ENCODE measurements at places on chromosomes 16 and 17.

- DNase-seq: no peak
These were observed 571 bp downstream of the PRSS33 start for GRCh38 chr16:2786826-2787151.

- peak; percentile 77 for DNase-seq
These were observed 15.9 kb upstream of the FBXO47 start for GRCh38 chr17:38982858-38983746.

DNA sequence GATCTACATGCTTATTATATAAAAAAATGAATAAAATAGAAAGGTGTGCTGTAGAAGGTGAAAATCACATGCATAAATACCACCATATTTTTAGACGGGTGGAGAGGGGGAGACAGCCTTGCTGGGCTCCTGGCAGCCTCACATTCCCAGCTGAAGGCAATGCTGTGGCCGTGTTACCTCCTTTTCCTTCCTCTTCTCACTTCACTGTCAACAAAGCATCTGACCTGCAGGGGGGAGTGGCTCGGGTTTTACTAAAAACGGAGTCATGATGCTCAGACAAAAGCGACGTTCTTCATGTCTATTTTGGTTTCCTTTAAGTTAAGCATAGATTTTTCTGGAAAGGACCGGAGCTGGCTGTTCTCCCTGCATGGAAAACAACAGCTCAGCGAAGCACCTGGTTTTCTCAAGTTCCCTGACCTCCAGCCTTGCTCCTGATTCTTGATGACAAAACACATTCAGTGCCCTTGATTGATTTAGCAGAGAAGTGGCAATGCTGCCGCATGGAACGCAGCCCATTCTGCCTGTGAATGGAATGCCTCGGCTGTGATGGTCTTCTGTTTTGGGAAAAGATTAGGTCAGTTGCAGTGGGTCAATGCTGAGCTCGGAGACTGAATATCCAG, 5.5 kb upstream of the RPTOR start:
- DNase-seq: no peak

DNA sequence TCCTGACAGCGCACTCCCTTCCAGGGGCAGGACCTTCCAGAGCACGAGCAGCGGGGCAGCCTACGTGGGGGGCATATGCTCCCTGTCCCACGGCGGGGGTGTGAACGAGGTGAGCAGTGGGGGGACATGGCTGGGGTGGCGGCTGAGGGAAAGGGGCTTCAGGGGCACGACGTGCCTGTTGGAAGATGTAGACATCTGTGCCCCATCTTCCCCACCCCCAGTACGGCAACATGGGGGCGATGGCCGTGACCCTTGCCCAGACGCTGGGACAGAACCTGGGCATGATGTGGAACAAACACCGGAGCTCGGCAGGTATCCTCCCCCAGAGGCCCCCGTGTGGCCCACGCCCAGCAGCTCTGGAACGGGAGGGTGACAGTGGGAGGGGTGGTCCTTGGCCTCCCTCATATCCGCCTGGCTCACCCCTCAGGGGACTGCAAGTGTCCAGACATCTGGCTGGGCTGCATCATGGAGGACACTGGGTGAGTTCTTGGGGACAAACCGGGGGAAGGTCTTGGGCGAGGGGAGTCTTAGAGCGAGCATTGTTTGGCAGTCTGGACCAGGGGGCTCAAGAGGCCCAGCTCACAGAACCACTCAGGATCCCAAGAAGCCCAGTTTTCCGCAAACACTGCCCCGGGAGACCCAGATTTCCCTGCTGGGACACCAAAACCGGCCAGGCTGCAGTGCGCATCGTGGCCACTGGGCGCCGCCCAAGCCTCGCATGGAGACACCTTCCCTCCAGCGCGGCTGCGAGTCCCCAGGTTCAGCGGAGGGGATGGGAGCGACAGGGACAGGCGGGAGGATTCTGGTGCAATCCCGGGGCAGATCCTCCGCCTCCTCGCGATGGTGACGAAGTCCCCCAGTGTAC, 15.7 kb downstream of the ADAM11 start:
- peak; percentile 83 for DNase-seq

GRCh38 chr16:51939378-51939871, 607.5 kb downstream of the TOX3 start:
- DNase-seq: no peak

GRCh38 chr17:33628500-33629346, 335.6 kb upstream of the ASIC2 start:
- DNase-seq: no peak

GRCh38 chr17:82098939-82099763, 1.1 kb upstream of the FASN start:
- no peak for DNase-seq

DNA sequence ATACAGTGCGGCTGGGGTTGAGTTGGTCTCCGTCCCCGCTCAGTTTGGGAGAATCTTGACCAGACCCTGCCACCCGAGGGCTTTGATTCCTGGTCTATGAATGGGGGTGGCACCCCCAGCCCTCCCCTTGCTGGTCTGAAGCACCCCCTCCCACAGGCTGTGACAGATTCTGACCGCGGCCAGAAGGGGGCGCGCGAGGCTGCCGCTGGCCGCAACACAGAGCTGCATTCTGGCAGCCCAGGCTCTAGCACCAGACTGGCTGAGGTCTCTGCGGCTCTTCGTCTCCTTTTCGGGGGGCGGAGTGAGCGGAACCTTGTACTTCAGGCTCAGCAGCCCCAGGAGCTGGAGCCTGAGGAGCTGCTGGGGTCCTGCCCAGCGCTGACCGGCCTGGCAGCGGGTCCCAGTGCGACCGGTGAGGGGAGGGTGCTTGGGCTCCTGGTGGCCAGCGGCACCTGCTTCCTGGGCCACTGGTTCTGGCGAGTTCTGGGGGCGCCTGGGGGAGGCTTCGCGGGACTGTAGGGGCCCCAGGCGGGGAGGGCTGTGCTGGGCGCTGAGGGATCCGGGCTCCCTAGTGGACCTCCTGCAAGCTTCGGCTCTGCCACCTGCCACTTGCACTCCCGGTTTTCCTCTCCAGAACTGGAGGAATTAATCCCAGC, 1011.6 kb downstream of the KCNJ18 start:
- no peak for DNase-seq

DNA sequence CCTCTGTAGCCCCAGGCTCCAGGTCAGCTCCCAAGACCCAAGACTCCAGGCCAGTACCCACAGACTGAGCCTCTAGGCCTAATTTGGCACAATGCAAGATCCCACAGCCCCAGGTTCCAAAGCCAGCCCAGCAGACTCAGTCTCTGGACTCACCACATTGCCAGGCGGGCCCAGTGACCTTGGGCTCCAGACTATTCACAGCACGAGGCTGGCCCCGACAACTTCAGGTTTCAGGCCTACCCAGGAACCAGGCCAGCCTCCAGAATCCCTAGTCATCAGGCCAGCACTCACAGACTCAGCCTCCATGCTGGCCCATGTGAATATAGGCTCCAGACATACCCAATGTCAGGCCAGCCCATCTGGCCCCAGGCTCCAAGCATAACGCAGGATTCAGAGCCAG, 103.8 kb downstream of the CEP112 start:
- DNase-seq: no peak

- no peak for DNase-seq
These were observed 28.4 kb upstream of the ZFPM1 start for GRCh38 chr16:88424587-88425235.

DNA sequence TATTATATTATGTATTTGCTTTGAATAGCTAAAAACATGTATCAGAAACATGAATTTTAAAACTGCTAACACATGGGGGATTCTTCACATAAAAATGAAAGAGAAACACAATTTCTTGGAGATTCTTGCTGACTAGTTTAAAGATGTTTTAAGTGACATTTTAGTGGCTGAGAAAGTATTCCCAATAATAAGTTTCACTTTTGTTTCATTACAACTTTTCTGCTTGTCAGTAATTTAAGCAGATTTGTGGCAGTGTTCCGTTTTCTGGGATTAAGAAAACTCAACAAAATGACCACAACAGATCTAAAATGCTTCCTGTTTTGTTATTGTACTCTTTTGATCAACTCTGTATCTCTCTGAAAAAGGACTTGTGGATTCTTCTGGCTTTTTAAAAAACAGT, 75.9 kb downstream of the NLK start:
- DNase-seq: no peak

DNA sequence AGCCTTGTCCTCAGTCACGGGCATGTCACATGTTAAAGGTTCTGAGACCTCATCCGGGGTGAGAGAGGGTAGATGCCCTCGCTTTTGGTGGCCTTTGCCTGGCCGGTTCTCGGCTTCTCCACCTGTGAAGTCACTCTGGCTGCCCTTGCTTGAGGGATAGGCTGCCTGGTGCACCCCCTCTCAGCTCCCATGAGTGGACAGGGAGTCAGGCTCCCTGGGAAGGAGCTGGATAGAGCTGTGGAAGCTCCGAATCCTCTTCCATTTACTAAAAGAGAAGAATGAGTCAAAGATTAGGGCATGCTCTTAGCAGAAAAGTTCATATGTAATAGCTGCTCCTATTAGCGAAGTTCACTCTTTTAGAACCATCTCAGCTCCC, 142.0 kb downstream of the IRX3 start:
- DNase-seq: no peak

DNA sequence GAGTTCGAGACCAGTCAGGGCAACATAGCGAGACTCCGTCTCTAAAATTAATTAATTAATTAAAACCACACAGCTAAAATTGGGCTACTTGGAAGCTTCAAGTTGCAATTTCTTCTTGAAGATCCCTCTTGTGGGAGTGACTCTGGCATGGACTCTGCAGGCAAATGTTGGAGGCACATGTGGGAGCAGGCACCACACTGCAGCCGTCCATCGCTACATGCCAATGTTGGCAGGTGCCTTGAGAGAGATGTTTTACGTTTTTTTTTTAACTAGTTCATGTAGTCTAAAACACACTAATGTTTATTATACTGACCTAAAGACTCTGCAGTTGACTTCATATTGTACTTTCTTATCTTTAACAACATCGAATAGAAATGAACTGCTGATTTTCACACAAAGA, 7.9 kb upstream of the CCL8 start:
- no peak for DNase-seq

GRCh38 chr17:77800816-77801215, 157.7 kb upstream of the TNRC6C start:
- DNase-seq: no peak

DNA sequence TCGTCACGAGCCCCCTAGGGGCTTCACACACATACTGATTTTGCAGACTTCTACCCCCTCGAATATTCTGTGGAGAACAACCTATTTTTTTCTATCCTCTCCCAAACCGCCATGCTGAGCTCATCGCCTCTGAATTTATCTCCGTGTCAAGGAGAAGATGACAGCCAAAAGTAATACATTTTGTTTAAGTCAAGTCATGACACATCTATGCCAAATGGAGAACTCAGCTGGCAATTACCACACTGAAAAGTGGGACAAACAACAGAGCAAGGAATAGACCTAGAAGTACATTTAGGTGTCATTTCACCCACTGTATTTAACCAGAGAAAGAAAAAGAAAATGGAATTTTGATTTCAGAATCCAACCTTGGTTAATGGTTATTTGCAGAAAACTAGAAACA, 260.2 kb downstream of the SLC39A11 start:
- no peak for DNase-seq

DNA sequence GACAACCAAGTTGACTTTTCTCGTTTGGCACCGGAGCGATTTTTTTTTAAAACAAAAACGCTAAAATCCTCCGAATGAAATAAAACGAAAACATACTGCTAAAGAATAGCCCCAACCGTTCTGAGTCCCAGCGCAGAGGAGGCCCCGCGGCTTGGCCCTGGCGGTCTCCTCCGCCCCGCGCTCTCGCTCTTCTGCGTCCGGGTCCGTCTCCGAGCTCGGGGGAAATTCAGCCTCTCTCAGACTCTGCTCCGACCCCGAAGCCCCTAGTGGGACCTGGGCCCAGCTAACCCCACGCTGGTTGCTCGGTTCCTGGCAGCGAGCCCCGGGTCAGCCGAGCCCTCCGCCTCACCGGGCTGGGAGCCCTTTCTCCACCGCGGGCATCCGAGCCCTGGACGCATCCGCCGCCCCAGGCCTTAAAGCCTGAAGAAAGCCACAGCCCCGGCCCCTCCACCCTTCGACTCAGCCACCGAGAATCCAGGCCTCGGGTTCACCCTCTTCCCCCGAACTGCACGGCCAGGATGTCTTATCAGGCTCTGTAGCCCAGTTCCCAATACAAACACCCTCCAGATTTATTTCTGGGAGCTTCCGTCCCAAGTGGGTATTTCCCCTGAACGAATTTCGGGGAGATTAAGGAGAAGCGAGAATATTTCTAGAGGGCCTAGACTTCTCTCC, 1.2 kb downstream of the TBX2 start:
- DNase-seq: no peak

DNA sequence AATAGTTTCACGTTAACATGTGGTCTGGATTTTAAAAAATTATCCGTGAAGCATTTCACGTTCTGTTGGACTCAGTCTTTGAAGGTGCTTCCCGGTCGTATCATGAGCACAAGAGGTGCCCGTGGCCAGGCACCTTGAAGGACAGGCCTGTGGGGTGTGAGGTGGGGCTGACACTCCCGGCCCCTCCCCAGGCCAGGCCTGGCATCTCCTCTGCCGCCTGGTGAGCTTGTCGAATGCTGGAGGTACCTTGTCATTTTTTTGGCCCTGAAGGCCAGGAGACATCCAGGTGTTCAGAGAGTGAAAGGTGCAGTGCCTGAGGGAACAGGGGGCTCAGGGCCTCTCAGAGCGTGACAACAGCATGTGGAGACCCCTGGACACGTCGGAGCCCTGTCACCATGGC, 11.7 kb downstream of the ZNF469 start:
- DNase-seq: no peak

- no peak for DNase-seq
These were observed 9.0 kb downstream of the SMYD4 start for GRCh38 chr17:1820528-1821252.

DNA sequence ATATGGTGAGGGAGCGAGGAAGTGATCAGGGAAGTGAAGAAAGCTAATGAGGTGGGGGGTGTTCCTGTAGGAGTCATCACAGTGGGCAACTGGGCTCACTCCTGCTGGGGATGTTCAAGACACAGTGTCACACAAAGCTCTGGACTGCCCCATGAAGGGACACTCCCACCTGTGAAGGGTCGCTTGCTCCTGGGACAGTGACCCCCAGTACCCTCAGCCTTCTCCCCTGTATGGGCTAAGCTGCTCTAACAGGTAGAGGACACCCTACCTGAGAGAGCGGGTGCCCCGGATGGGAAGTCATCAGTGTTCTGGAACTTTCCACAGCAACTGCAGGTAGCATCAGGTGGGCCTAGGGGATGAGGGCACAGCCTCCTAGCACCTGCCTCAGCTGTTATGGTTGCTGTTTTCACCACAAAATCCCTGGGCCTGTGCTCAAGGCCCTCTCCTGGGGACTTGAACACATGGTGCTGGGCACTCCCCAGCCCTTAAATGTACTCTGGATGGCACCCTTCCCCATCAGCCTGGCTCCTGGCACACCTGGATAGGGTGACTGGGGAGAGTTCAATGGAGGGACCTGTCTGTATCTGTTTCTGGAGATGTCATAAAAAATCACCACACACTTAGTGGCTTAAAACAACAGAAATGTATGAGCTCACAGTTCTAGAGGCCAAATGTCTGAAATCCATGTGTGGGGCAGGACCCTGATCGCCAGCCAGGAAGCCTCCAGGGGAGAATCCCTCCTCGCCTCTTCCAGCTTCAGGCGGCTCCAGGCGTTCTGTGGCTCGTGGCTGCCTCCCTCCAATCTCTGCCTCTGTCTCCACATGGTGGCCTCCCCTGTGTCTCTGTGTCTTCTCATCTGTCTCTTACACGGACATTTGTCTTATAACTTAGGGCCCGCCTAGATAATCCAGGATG, 104.0 kb upstream of the CDH5 start:
- DNase-seq: no peak

- no peak for DNase-seq
These were observed 2.3 kb downstream of the MPP3 start for GRCh38 chr17:43830510-43831140.

GRCh38 chr16:84582958-84583516, 34.8 kb downstream of the COTL1 start:
- no peak for DNase-seq

Measured in CD4-positive, alpha-beta T cell treated with Interleukin-2 at 100 ng/mL for 4 hours (primary cell).